Activated naive CD4-positive, alpha-beta T cell treated with anti-CD3 and anti-CD28 coated beads, Interleukin-2, amount 10 ng/mL, durations not matched to agents 7 days and 5 days (primary cell): ENCODE measurements at places on chromosomes 3 and 15.

DNA sequence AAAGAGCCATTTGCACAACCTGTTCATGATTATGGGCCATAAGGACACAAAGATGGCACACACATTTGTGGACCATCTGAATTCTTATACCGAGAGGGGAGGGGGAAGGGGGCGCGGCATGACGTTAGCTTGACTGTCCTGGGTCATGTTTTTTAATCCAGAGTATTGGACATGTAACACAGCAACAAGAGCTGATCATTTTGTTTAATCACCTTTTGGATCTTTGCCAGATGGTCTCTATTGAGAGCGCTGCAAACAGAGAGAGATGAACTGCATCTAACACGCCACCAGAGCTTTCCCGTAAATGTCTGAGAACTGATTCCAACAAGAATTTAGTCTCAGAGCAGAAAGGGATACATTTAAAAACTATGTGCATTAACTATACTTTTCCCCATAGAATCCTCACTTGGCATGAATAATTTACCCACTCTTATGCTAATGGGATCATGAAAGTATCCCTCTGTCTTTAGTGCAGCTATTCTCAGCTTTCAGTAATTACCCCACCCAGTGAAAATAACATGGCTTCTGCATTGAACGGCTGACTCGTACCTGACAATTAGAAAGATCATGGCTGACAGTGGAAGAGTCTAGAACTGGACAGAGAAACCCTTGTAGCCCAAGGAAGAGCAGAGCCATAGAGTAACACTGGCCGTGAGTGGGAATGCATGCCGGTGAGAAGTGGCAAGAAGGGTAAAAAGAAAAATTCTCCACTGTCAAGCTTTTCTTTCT lies 22.6 kb downstream of the MEIS2 start:
- no peak for DNase-seq

GRCh38 chr3:127734754-127735473 lies 62.2 kb downstream of the ABTB1 start:
- DNase-seq = no peak

- no peak for DNase-seq
Observed at GRCh38 chr3:156098437-156099035, 21.8 kb upstream of the KCNAB1 start.

GRCh38 chr3:24420224-24420623 lies 74.4 kb downstream of the THRB start:
- DNase-seq = no peak

GRCh38 chr3:197592361-197593045 lies 36.7 kb upstream of the BDH1 start:
- peak; percentile 68 for DNase-seq

- DNase-seq = peak; percentile 55
Observed at GRCh38 chr3:27632431-27633223, 89.5 kb downstream of the EOMES start.

GRCh38 chr3:141167681-141168080 lies 63.9 kb upstream of the PXYLP1 start:
- no peak for DNase-seq

GRCh38 chr15:60682615-60683014 lies 203.7 kb upstream of the ICE2 start:
- no peak for DNase-seq

DNA sequence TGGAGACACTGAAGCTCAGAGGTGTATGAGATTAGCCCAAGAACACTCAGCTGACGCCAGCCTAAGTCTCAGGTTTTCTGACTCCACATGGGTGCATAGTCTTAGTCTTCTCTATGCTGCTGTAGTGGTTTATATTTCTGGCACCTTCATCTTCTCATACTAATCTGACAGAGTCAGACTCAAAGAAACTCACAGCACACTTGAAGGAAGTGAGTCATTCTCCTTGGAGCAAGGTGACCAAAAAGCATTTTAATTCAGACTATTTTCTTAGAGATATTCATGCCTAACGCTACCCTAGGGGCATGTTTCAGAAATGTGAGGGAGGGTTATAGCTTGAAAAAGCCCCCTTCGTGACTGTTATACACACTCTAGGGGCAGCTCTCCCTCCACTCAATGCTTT lies 775.3 kb upstream of the ARPP21 start:
- DNase-seq = no peak
